GM23338 (cell line): ENCODE measurements at places on chromosomes 6 and 20. TPM values are rescaled to one million over a fixed set of nuclear protein-coding genes. Genes with fewer than 3 reads are reported as not detected.

GRCh38 chr20:6870559-6870958 lies 103.1 kb downstream of the BMP2 start:
- no peak for DNase-seq

DNA sequence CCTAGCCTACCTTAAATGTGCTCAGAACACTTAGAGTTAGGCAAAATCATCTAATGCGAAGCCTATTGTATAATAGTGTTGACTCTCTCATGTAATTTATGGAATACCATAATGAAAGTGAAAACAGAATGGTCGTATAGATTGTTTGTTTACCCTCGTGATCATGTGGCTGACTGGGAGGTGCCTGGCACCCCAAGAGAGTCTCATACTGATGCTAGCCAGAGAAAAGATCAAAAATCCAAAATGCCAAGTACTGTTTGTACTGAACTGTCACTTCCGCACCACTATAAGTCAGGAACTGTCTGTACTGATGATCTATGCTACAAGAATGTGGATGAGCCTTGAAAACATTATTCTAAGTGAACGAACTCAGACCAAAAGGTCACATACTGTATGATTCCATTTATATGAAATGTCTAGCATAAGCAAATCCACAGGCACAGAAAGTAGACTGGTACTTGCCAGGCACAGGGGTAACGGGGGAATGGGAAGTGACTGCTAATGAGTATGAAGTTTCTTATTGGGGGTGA lies 22.4 kb downstream of the ZMYND8 start:
- no peak for DNase-seq

DNA sequence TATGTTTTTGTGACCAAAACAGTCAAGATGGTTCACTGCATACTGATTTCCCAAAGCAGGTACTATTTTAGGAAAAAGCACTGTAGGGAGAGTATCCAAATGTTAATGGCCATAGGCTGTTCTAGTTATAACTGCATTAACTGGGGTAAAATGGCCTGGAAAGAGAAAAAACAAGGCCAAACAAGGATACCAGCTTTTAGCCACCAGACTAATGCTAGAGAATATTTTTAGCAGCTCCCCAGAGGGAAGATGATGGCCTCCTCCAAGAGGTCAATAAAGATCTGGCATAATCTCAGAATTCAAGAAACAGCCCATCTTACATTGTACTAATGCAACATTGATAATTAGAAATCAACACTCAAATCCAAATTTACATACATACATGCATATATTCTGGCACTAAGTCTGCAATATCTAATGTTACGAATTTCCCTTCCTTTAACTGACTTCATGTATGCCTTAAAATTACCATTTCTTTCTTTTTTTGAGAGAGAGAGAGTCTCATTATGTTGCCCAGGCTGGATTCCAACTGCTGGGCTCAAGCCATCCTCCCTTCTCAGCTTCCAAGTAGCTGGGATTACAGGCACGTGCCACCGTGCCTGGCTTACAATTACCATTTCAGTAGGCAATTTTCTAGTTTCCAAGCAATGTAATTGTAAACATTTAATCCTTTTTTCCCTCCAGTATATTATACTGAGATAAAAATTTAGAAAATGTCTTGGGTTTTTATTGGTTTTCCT lies 9.3 kb downstream of the COX7A2 start:
- DNase-seq: no peak

GRCh38 chr20:4814696-4815252 lies 93.1 kb downstream of the PRND start:
- DNase-seq: no peak

- no peak for DNase-seq
These were observed 48.8 kb downstream of the ZFP64 start for GRCh38 chr20:52142757-52143156.

DNA sequence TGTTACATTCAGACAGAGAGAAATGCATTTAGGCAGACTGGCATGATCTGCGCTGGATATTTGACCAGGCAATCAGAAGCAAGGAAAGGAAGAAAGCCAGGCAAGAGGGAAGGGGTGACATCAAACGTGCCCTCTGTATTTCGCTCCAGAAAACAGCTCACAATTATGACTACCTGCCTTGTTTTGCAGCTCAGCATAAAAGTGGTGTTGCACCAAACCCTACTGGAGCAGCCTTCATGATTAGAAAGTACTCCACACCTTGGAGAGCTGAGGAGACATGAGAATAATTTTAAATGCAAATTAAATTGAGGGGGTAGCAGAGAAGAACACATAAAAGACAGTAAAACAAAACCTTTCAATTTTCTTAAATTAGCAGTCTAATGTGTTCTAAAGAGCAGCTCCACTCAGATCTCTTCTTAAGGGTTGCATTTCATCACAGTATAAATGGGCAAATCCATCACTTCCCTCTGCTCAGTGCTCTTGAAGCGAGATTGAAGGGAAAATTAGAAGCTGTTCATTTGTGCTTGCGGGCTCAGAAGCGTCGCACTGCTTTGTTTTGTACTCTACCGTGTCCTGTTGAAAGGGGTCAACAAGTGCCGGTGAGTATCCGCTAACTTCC lies at the start of gene PHACTR1:
Gene PHACTR1 (plus strand): TSS at position 470 of the 619 bp plus-strand sequence.
- DNase-seq: no peak

DNA sequence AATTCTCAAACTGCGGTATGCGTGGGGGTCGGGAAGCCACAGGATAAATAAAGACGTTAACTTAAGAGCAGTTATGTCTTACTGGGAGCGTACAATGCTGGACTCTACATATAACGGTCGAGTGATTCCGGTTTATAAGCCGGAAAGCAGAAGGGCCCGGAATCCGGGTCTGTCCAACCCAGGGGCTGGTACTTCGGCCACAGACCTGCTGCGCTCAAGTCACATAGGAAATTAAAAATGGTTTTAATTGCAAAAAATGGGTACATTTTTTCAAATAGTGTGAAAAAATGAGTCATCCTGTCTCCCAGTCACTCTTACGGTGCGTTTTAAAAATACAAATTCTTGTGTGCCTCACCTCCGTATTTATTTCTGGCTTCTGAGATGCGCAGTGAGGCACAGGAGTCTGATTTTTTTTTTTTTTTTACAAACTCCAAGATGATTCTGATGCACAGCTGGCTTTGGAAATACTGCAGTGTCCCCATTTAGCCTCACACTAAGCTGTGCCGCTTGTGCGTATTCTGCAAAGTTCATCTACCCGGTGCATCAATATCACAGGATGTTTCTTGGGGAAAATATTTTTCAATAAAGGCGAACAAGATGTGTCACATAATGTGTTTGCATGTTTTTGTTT lies 1.0 kb downstream of the PCIF1 start:
- DNase-seq: no peak

GRCh38 chr20:59314997-59315396 lies 14.6 kb downstream of the EDN3 start:
- no peak for DNase-seq

GRCh38 chr6:42049948-42050296 lies 402 bp upstream of the TAF8 start:
- DNase-seq: peak; percentile 57

The MOXD1 gene
- 4.3 TPM in 2 replicates for total RNA-seq

The EDN3 gene
- total RNA-seq: 0.17 and 1.2 TPM in 2 replicates

The SLC35A1 gene
- total RNA-seq: 11.1 and 11.8 TPM in 2 replicates

The AFG1L gene
- total RNA-seq: 4.1 and 4.3 TPM in 2 replicates

The HLA-DOA gene
- 30.5 and 34.2 TPM in 2 replicates for total RNA-seq

The ZNF311 gene
- 1.8 and 2.4 TPM in 2 replicates for total RNA-seq

The HMGCLL1 gene
- 0.23 and 0.24 TPM in 2 replicates for total RNA-seq

The MRPL2 gene
- total RNA-seq: 32.3 and 40.4 TPM in 2 replicates

The TEAD3 gene
- 26.5 and 26.7 TPM in 2 replicates for total RNA-seq

The ADRM1 gene
- total RNA-seq: 223 and 243 TPM in 2 replicates
